ENCODE measurements at places on chromosomes 7 and 10.

- no peak for DNase-seq
These were observed 296.2 kb upstream of the SMIM30 start for GRCh38 chr7:113414401-113415035.

- no peak for DNase-seq
These were observed 546 bp upstream of the HOXA3 start for GRCh38 chr7:27152816-27153442.

- DNase-seq, result no peak
These were observed 89.8 kb upstream of the HPS1 start for GRCh38 chr10:98536551-98536950.

GRCh38 chr10:4252701-4253100, 467.7 kb upstream of the KLF6 start:
- DNase-seq, result no peak

DNA sequence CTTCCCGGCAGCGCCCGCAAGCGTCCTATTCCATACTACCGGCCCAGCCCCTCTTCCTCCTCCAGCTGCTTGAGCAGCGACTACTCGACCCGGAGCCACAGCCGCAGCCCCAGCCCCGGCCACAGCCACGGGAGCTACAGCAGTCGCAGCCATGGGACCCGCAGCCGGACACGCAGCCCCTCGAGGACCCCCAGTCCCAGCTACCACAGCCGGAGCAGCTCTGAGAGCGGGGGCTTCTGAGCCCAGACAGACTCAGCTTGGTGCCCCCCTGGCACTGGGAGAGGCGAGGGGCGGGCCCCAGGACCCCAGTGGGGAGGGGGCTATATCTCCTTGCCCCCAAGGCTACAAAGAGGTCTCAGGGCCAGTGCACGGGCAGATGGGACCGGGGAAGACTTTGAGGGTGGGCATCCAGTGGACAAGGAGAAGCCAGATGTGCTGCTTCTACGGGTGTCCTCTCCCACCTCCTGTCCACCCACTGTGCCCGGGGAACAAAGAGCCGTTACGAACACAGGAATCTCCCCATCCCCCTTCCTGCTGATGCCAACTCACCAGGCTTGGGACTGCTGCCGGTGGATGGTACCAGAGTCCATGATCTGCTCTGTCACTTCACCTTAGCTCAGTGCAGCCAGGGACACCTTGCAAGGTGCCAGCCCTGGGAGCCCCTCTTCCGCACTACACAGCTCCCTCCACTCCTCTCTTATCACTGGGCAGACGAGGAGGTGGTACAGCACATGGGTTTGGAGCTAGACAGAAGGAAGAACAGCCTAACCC, 16.7 kb upstream of the HSPB1 start:
- peak; percentile 42 for DNase-seq

GRCh38 chr10:57973451-57973850, 294.2 kb downstream of the IPMK start:
- no peak for DNase-seq

DNA sequence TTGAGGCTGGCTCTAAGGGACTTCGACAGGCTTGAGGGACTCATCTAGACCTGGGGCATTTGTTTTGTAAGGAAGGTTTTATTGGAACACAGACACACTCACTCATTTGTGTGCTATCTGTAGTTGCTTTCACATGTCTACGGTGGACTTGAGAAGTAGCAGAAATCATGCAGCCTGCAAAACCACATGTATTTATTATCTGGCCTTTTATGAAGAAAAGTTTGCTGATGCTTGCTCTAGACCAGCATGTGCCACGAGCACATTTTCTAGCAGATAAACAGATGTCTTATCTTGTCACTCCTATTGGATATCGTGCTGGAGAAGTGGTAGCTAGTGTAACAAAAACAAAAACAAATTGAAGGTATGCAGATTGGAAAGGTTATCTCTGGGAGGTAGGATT, 9.8 kb downstream of the UPP1 start:
- no peak for DNase-seq

DNA sequence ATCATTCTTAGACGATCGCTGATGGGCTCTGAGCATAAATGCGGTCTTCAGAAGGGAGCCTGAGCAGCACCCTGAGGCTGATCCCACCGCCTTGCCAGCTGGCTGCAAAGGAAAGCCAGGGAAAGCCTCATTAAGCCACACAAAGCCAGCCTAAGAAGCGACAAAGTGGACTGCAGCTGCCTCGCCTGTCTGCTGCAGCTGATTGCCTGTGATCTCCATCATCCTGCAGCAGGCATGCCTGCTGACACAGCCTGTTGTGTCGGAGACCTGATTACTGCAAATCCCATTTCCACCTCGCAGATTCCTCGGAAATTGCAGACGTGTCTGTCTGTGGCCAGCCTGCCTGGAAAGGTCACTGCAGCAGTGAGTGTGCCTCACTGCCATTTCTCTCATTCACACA, 1087.0 kb upstream of the AUTS2 start:
- DNase-seq, result no peak

DNA sequence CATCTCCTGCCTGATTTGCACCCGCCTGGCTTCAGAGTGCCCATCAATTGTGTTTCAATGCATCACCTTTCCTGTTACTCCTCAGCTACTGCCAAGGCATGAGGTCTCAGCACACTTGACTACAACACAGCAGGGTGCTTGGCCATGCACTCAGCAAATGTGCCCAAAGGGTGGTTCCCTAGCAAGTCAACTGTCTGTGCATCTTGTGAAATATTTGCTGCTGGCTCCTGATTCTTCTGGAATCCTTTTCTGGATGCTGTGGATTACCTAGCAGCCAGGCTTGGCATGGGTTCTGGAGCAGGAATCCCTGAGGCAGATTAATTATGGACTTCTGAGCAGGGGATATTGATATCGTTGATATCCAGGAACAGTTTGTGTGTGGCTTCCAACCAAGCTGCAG, 662.6 kb upstream of the MGMT start:
- no peak for DNase-seq

DNA sequence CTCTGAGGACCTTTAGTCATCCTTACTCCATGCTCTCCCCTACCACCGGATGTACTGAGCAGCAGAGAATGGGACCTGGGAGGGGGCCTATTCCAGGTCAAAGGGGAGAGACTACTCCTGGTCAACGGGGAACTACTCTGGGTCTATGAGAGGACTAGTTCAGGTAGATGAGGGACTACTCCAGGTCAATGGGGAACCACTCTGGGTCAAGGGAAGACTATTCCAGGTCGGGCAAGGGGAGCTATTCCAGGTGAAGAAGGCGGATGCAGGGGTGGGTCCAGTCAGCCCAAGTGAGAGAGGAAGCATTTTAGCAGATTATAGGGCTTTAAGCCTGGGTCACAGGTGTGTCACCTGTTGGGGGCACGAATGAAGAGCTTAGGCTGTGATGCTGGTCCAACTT, 35.4 kb downstream of the CCM2 start:
- DNase-seq, result no peak

DNA sequence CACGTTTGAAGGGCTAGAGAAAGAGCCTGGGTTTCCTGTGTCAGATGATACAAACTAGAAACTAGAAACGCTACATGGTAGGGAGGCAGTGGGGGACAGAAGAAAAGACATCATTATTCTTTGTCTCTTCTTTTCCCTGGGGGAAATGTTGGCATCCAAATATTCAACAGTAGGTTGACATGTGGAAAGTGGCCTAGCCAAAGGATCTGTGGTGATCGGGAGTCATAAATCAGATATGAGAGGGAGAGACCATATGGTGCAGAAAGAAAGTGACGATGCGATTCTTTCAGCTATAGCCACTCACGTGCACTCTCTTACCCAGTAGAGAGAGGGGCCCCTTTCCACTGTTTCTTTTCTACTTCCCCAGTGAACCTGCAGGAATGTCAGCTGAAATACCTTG, 964.7 kb downstream of the LRMDA start:
- DNase-seq, result no peak
